Stimulated activated CD8-positive, alpha-beta memory T cell treated with anti-CD3 and anti-CD28 coated beads, Interleukin-15, amount 100 ng/mL, for 1 hour (primary cell): ENCODE measurements at places on chromosomes 3 and 15.

DNA sequence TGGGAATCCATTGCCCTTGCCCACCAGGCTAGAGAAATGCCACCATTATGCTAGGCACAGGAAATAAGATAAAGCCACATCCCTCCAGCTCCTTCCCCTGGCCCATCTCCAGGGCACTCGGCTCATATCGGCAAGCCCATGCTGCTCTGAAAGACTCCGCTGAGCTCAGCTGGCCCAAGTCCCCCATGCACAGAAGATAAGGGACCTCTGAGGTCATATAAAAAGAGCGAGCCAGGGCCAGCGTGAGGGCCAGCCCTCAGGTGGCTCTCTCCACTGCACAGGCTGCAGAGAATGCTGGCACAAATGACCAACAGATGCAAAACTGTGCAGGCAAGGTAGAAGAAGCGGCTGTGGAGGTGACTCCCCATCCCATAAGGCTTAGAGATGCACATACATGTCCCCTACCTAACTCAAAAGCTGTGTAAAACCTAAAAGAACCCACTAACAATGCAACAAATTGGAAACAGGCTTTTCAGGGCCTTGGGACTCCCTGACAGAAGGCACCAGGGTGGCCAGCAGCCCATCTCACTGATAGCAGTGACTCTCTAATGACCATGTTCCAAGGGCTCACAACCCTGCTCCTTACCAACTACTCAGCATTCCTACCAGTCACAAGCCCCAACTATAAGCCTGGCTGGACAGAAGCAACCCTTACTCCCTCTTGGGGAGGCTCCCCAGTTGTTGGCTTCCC lies 3.0 kb downstream of the RAB6B start:
- DNase-seq = no peak

DNA sequence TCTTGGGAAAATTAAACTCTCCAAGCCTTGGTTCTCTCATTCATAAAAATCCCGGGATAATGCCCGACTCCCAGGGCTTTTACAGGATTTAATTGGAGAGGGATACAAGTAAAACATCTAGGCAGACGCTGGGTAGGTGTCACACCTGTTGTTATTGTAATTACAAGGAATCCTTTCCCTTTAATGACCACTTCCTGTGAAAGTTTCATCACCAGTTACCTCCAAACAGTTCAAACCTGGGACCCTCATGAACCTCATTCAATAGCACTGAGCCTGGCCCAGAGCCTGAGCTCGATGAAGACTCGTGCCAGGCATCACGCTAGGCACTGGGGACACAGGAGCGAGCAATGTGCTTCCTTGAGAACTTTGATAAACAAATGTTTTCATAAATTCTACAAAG lies 2.1 kb upstream of the RYK start:
- DNase-seq = no peak

DNA sequence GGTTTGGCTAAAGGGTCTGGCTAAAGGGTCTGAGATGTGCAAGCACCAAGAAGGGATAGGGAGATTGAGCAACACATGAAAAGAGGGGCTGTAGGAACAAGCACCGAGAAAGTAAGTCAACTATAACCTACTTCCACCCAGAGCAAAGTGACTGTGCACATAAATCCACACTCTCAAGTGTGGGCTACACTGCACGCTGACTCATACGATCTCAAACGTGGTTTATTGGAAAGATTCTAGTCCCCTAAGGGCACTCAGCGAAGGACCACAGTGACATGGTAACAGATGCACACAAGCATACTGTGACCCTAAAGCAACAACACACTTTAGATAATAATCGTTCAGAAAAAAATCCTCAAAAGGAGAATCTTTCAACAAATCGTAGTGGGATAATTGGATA lies 48.0 kb downstream of the EHHADH start:
- DNase-seq = no peak

GRCh38 chr15:70907784-70908471 lies 15.3 kb downstream of the LRRC49 start:
- no peak for DNase-seq

- no peak for DNase-seq
These were observed 91.9 kb downstream of the NAALADL2 start for GRCh38 chr3:174951034-174951433.

GRCh38 chr3:43378066-43378935 lies 92.0 kb downstream of the SNRK start:
- peak; percentile 39 for DNase-seq

GRCh38 chr15:63556246-63556645 lies 40.9 kb upstream of the FBXL22 start:
- no peak for DNase-seq

GRCh38 chr3:95319921-95320494 lies 1257.1 kb downstream of the NSUN3 start:
- no peak for DNase-seq

DNA sequence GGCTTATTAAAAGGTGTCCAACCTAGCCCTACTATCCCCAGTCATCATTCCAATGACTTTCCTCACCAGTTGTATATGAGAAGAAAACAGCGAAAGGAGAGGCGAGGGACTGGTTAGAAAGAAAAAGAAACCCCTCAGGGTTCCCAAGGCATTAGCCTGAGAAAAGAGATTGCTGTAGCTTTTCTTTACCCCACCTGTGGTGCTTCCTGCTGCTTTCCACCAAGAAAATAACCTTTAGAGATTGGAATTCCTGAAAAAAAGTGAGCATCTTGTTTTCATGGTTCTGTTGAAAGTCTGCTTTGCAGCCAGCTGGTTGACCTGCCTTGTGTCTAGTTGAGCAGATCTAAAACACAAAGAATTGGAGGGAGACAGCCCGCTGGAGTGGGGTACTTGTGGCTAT lies 196.4 kb downstream of the CADPS start:
- DNase-seq = no peak

- DNase-seq = no peak
These were observed 164.8 kb downstream of the ERC2 start for GRCh38 chr3:56303487-56303886.

GRCh38 chr15:23482764-23483489 lies 35.9 kb upstream of the GOLGA6L2 start:
- no peak for DNase-seq

GRCh38 chr3:142913432-142913831 lies 24.5 kb upstream of the PCOLCE2 start:
- DNase-seq = no peak

DNA sequence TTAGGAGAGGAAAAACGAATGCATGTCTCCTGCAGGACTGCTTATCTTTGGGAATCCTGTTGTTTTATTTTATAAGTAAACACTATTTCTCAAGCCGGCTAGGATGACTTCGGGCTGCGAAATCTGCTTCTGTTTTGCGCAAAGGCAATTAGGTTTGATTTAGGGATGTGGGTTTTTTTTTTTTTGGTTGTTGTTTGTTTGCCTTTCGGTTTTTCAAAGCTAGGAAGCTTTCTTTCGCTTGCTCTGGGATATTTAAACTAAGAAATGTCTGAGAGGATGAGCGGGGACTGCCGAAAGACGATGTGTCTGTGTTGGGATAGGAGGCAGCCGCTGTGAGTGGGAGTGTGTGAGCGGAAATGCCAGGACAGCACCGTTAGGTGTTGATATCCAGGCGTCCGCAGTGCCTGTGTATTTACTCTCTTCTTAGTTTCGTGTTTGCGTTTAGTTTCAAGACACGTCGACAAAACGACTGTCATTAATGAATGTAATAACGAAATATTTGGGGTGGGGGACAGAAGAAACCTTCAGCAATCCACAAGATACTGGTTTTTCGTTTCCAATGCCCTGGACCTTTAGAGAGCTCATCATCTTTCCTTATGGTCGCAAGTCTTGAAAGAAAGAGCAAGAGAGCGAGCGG lies 604 bp downstream of the ISL2 start:
- DNase-seq = no peak

DNA sequence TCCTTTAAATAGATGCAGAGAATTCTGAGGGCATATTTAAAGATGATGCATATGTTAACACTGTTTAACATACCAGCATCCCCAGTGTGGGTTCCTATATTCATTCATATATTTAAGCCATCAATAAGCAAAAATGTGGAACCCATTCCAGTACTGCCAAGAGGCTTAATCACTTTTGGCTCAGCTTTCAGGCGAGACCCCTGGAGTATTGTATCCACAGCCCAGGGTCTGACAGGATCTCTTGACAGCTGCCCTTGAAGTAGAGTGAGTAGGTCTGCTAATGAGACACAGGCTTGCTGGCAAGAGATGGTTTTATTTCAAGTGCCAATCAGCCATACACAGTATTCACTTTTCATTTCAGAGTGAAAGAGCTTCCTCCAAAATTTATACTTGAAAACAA lies 367.3 kb downstream of the OCA2 start:
- DNase-seq = no peak

DNA sequence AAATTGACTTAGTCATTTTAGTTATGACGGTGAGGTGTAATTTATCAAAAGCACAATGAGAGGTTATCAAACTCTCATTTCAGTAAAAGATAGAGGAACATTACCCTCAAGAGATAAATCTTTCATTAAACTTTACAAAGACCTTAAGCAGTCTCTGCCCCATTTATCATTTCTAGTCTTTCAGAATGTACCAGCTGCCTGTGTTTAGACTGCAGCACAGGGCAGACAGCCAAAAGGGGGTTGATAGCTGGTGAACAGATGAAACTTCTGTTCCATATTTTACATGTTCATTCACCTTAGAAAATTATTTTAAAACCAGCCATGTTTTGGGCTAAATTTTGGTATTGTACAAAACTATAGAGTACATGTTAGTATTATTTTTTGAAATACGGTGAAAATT lies 514.6 kb upstream of the CNTN3 start:
- no peak for DNase-seq

DNA sequence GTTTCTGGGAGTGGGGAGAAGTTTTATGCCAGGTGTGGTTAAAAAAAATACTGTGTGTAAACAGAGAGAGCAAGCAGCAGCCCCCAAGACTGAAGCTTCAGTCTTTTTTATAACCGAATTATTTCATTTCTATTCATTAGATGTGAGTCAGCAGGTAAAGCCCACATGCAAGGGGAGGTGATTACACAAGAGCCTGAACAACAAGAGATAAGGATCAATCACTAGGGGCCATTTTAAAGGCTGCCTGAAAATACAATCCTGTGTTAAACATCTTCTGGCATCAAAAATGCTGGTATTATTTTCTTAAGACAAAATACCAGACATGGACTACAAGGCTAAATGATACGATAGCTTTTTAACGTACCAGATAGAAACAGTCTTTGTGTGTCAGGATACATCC lies 217.3 kb downstream of the SUCLG2 start:
- no peak for DNase-seq

DNA sequence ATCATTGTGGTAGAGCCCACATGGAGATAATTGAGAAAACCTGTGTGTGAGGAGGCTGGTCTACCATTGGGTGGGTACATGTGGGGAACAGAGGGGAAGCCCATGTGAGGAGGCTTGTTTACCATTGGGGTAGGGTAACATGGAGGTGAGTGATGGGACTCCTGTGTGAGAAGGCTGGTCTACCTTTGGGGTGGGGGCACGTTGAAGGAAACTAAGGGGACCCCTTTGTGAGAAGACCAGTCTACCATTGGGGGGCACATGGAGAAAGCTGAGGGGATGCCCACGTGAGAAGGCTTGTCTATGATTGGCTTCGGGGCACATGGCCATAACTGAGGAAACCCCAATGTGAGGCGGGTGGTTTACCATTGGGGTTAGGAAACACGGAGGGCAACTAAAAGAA lies 158.5 kb downstream of the FBLN2 start:
- no peak for DNase-seq

DNA sequence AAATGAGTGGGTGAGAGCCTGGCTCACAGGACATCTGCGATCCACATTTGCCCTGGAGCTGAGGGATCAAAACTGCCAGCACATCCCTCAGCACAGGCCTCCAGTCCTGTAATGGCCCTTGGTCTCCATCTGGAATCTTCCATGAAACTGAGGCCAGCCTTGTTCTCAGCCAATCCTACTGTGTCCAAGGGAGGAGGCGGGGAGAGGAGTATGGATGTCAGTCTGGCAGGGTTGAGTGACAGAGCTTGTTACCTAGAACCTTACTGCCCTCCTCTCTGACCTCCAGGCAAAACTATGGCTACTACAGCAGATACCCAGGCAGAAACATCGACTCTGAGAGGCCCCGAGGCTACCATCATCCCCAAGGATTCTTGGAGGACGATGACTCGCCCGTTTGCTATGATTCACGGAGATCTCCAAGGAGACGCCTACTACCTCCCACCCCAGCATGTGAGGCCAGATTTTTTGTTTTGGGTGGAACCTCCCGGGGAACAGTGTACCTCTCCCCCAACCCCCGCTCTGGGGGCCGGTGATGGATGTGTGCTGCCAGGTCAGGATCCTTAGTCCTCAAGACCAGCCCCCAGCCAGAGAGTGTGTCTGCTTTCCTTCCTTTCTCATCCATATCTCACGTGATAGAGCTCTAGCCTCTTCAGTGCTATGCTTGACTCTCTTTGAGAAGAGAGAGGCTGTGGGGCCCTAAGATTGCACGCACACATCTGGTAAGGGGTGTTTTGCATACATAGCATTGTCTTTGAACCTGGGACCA lies 41.3 kb downstream of the CHDH start:
- no peak for DNase-seq

- DNase-seq = no peak
These were observed 75.1 kb upstream of the LMOD3 start for GRCh38 chr3:69197455-69197854.

- DNase-seq = peak; percentile 27
These were observed 866 bp downstream of the TNIK start for GRCh38 chr3:171459137-171459941.

DNA sequence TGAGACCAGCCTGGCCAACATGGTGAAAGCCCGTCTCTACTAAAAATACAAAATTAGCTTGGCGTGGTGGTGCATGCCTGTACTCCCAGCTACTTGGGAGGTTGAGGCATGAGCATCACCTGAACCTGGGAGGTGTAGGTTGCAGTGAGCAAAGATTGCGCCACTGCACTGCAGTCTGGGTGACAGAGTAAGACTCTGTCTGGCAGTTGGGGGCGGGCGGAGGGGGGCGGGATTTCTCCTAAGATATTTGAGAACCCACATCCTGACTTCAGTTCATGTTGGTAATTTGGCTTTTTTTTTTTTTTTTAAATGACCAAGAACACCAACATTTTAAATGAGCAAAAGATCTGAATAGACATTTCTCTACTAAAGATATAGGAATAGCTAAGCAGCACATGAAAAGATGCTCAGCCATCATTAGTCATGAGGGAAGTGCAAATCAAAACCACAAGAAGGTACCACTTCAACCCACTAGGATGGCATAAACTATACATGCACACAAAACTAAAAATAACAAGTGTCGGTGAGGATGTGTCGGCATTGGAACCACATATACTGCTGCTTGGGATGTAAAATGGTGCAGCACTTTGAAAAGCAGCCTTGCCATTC lies 75.6 kb upstream of the LMOD3 start:
- no peak for DNase-seq

GRCh38 chr3:99868311-99868646 lies 50.6 kb downstream of the CMSS1 start:
- DNase-seq = no peak

GRCh38 chr3:9660972-9661371 lies 11.7 kb downstream of the MTMR14 start:
- DNase-seq = no peak

- no peak for DNase-seq
These were observed 11.2 kb upstream of the TMEM212 start for GRCh38 chr3:171831936-171832335.

DNA sequence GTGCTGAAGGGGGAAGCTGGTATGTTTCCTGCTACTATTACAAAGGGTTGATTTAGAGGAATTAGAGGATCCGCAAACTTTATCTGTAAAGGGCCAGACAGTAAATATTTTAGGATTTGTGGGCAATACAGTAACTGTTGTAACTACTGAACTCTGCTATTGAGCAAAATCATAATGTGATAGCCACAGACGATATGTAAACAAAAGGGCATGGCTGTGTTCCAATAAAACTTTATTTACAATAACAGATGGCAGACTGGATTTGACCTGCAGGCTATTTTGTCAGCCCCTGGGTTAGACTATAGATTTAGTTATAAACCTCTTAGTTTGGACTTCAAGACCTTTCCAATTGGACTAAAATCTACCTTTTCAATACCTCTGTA lies 27.8 kb upstream of the KCNMB2 start:
- DNase-seq = no peak
